ENCODE measurements at places on chromosomes 7 and 10.

- DNase-seq = no peak
These were observed 89.8 kb downstream of the ZMIZ1 start for GRCh38 chr10:79158402-79159097.

GRCh38 chr7:148442141-148442655 lies 148.4 kb upstream of the C7orf33 start:
- no peak for DNase-seq

- DNase-seq = peak; percentile 88
These were observed 2.8 kb upstream of the FLNC start for GRCh38 chr7:128827248-128827958.

DNA sequence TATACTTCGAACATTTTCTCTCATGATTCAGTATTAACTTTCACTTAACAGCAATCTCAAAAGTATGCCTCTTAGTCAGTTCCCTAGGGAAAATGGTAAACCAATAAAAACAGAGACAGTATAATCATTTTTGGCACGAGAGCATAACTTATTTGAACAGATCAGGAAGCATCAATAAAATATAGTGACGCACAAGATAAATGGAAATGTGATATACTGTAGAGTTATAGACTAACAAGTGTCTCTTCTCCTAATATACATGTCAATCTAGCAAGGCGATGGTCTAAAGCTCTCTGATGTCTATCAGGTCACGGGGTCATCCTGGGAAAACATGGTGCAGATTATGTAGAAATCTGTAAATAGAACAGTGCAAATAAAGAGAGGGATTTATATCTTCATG lies 131.6 kb downstream of the HGF start:
- peak; percentile 95 for DNase-seq

DNA sequence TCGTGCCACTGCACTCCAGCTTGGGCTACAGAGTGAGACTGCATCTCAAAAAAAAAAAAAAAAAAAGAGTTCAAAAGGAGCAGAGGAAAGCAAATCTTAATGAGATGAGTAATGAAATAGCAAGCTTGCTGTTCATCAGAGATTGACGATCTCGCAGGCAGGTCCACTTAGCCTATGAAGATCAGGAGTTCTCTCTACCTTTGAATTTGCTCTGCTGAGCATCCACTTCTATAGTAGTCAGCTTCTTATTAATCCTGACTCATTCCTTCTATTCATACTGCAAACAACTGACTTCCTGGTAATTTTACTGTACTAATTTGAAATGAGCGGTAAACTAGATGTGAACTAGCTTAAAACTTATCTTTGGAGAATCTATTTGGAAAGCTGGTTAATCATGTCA lies 1014.6 kb downstream of the GATA3 start:
- no peak for DNase-seq

GRCh38 chr7:43535031-43535451 lies 47.9 kb upstream of the STK17A start:
- peak; percentile 82 for DNase-seq

DNA sequence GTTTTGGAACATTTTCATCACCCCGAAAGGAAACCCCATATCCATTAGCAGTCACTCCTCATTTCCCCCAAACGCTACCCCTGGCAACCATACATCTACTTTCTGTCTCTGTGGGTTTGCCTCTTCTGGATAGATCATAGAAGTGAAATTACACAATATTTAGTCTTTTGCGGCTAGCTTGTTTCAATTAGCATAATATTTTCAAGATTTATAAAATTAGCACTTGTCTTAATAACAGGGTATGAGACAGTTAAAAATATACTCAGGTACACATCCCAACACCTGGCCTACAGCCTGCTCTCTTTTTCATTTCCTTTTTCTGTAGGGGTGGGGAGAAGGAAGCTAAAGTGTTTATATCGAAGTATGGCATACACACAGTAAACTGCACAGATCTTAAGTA lies 81.4 kb upstream of the LRGUK start:
- no peak for DNase-seq

Data from fibroblast of skin of scalp (primary cell).